Stimulated activated CD8-positive, alpha-beta memory T cell treated with anti-CD3 and anti-CD28 coated beads, Interleukin-4, amount 100 ng/mL, for 1 hour (primary cell): ENCODE measurements at places on chromosomes 7 and 10.

DNA sequence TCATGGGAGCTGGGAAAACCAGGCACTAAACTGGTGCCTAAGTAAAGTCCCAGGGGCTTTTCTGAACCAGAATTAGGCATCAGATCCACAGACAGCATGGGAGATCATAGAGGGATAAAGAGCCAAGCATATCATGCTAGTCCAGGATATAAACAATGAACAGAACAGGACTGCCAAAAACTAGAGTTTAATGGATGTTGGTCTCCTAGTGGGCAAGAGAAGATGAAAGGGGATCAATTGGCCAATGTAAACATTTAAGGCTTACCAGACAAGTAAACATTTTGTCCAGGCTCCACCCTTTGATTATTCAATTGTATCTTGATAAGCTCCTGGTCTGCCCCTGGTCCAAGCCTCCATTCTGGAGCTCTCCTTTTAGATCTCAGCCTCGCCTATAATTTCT, 18.9 kb downstream of the MACC1 start:
- no peak for DNase-seq

DNA sequence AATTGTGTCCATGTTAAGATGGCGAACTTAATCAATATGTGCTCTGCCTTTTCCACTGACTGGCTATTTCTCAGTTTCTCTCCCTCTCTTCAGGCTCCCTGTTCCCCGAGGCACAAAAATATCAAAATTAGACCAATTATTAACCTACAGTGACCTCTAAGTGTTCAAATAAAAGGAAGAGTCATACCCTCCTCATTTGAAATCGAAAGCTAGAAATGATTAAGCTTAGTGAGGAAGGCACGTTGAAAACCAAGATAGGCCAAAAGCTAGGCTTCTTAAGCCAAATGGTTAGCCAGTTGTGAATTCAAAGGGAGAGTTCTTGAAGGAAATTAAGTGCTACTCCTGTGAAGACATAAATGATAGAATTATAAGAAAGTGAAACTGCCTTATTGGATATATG, 81.1 kb upstream of the MBL2 start:
- DNase-seq = no peak

GRCh38 chr10:12390733-12391132, 41.4 kb downstream of the CAMK1D start:
- DNase-seq = no peak

DNA sequence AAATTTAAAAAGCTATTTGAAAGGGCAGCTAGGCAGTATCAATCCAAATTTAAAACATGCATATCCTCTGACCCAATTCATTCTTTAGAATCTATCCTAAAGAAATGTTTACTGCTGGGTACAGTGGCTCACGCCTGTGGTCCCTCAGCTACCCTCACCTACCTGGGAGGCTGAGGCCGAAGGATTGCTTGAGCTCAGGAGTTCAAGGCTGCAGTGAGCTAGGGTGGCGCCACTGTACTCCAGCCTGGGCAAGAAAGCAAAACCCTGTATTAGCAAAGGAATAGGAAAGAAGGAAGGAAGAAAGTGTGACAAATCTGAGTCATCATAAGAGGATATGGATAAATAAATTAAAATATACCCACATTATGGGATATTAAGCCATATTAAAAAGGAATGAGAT, 36.3 kb downstream of the C7orf33 start:
- no peak for DNase-seq

GRCh38 chr7:4085937-4086691, 596.0 kb upstream of the FOXK1 start:
- DNase-seq = no peak

- DNase-seq = no peak
Observed at GRCh38 chr10:71677261-71677660, 42.3 kb downstream of the C10orf105 start.

- DNase-seq = no peak
Observed at GRCh38 chr7:5638994-5639393, 142.5 kb downstream of the RNF216 start.

GRCh38 chr7:112176693-112177415, 29.3 kb downstream of the DOCK4 start:
- DNase-seq = no peak

DNA sequence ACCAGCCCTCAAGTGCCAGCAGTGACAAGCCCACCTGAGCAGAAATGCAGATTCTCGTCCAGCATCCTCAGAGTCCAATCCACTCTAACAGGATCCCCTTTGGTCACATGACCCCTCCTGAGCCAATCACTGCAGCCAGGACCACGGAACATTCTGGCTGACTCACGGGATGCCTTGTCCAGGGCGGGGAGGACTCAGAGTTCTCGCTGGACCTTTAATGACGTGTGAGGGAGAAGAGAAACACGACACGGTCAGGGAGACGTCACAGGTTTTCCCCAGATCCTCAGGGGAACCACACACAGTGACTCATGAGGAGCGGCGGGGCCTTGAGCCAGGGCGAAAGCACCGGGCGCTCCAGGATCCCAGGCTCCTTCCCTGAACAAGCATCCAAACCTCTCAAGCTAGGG, 155.7 kb downstream of the PTPRN2 start:
- DNase-seq = no peak

DNA sequence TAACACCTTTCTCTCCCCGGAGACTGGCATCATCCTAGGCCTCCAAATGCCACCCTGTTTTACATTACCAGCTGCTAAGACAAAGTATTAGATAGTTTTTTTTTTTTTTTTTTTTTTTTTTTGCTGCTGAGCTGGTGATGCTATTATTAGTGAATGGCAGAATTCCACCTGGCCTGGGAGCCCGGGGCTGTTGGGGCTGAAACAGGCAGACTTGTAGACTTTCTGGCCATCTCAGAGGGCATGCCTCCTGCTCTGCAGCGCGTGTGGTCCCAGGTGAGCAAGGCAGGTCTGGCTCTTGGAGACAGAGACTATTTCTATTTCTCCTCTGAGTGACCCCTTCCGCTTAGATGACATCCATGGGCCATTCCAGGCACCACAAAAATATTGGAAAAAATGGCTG, 104.2 kb downstream of the EMX2 start:
- DNase-seq = no peak

DNA sequence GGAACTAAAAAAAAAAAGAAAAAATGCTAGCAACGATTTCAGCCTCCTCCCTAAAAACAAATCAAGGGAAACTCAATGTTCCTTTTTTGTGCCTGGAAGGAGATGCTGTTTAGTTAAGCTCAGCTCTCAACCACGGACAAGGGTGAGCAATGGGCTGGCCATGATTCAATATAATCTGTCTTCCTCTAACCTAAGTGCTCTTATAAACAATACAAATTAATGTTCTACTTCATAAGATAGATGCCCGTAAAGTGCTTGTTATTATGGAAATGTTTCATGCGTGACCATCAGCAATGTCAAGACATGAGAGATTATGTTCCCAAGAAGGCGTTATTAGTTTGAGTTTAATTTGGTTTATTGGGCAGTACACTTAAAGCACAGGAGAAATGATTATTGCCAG, 320.3 kb downstream of the SFMBT2 start:
- DNase-seq = no peak

DNA sequence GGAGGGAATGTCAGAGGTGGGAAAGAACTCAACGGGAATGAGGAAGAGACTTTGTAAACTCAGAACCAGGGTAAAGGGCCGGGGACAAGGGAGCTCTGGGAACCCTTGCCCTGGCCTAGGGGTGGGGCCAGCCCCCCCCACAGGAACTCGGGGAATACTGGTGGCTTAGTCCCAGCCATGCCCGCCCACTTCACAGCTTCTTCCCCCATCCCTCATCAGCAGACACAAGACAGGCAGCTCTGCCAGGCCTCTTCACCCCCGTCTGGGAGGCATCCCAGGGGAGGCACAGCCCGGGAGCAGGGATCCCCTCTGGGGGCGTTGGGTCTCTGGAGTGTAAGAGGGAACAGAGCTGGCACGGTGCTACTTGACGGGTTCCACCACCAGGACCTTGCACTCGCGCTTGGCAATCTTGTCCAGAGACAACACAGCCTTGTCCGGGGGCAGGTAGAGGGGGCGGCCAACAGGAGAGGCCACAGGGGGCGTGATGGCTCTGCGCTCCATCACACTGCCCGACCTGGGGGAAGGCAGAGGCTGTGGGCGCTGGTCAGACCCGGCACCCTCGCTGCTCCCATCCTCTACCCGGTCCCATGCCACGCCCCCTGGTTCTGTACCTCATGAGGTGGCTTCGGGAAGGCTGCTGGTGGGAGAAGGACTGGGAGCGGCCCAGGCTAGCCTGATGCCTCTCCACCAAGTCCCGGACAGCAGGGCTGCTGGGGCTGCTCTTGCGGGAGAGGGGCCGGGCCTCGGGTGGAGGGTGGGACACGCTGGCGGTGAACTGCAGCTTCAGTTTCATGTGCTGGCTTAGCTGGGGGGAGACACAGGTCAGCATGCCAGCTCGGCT, 3.7 kb downstream of the TRAPPC14 start:
- no peak for DNase-seq

DNA sequence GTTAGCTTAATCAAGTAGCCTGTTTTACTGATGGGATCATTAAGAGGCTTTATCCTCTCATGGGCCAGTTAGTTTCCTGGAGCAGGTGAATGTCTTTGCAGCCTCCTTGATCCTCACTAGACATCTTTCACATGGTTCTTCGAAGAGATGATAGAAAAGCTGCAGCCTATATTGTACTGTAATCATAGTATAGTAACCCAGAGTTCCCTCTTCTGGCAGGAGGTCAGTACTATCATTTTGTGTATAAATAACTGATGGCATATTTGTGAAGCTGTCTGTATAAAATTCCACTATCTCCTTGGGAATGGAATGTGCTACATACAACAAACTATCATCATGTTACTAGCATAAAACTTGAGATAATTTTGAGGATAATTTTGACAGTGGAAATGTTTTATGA, 123.8 kb upstream of the PRPS1L1 start:
- no peak for DNase-seq

DNA sequence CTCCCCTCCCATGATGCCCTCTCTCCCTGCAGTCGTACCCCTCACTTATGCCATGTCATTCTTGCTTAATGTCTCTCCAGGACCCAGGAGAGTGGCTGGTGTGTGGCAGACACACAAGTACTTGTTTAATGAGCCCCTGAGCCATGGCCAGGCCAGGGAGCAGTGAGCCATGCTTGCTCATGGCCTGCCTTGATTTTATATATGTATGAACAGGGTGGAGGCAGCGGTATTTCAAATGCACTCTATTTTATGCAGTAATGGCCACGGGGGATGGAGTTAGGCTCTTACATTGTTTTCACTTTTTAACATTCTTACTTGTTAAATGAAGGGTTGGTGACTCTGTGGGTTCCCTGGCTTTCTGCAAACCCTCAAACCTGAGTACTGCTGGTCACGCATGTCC, 144.8 kb downstream of the FANK1 start:
- DNase-seq = no peak

GRCh38 chr10:71727738-71728737, 8.5 kb upstream of the C10orf105 start:
- peak; percentile 41 for DNase-seq

- DNase-seq = no peak
Observed at GRCh38 chr10:89677341-89677740, 24.0 kb upstream of the KIF20B start.

GRCh38 chr10:48945441-48946130, 5.9 kb upstream of the LRRC18 start:
- DNase-seq = no peak

DNA sequence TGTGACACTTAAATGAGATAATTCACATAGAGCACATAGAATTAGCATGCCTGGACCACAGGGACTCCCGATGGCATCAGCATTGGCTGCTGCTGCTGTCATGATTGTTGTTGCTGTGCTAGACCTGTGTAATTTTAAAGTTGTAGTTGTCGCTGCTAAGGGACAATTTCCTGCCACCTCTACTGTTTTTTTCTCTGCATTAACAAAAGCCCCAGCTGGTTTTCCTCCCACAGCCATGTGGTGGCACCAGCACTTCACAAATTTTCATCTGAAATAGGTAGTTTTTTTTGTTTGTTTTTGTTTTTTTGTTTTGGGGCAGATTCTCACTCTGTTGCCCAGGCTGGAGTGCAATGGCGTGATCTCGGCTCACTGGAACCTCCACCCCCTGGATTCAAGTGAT, 25.4 kb upstream of the PRXL2A start:
- DNase-seq = no peak

- no peak for DNase-seq
Observed at GRCh38 chr7:128233471-128233870, 7.6 kb upstream of the LEP start.

DNA sequence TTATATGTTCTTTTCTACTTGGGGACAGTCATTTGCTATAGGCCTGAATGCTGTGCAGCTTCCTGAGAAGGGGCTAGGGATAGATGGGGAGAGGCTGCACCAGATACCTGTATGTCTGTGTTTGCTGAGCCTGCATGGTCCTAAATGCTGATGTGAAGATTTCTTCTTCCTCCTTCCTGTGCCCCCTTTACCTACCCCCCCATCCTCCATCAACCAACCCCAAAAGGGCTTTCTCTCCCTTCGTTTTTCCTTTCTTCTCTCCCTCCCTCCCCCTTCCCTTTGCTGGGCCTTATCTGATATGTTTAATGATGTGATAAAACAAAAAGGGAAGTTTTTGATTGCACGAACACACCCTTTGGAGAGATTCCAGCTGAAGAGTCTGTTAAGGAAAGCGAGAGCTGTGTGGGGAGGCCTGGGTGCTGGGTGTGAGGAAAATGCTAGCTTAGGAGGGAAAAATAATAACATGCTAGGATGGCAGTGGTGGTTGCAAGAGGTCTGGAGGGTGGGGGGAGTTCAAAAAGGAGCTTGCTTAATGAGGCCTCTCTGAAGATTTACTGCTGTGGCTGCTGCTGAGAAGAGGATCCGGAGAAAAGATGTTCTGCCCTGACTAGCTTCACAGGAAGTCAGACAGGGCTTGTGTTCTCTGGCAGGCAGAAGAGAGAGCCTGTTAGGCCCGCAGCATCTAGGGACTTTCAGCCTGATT, 101.8 kb downstream of the SAMD9 start:
- no peak for DNase-seq

DNA sequence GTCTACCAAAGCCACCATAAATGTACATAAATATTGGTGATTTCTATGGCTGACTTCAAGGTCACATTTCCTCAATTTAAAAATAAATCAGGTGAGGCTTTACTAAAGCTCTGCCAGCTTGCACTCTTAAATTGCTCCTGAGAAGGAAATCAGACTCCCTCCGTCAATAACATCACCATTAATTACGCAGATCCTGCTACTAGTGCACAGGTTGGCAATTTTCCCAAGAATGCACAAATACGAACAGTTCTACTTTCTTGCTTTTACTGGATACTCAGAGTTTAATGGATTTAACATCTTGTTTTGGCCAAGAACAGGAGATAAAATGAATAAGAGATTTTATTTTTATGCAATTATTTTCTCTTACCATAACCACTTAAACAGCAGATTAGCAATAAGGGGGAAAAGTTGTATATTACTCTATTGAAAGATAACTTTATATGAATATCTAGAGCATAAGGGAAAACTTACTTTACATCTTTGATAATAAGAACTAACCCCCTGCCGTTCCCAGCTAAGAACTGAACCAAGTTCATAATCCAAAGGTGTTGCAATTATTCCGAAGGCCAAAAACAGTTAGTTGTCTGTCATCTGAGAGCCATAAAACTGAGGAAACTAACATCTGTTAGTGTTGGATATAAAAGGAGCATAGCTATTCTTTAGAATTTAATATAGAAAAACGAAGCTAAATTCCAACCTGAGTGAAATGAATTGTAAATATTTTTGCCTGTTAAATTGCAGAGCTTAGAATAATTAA, 140.5 kb downstream of the TWIST1 start:
- no peak for DNase-seq
